ENCODE measurements at places on chromosomes 11 and 22.
A peak's percentile ranks its signal among the peaks of the same experiment; 100 is the strongest.

DNA sequence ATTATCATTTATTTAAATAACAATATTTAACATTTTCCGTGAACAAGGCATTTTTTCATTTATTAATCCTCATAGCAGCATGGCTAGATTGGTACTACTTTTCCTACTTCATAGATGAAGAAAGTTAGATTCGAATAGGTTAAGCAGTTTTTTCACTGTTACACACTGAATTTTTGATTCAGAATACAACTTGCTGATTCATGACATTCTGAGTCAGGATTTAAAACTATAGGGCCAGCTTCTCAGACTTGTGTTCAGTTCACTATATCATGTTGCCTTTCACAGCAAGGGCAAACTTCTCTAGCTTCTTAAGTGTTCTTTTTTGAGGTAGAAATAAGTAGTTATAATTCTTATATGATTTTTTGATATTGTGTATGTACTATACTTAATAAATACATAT, 31.5 kb downstream of the CYP2R1 start:
- no peak for DNase-seq

DNA sequence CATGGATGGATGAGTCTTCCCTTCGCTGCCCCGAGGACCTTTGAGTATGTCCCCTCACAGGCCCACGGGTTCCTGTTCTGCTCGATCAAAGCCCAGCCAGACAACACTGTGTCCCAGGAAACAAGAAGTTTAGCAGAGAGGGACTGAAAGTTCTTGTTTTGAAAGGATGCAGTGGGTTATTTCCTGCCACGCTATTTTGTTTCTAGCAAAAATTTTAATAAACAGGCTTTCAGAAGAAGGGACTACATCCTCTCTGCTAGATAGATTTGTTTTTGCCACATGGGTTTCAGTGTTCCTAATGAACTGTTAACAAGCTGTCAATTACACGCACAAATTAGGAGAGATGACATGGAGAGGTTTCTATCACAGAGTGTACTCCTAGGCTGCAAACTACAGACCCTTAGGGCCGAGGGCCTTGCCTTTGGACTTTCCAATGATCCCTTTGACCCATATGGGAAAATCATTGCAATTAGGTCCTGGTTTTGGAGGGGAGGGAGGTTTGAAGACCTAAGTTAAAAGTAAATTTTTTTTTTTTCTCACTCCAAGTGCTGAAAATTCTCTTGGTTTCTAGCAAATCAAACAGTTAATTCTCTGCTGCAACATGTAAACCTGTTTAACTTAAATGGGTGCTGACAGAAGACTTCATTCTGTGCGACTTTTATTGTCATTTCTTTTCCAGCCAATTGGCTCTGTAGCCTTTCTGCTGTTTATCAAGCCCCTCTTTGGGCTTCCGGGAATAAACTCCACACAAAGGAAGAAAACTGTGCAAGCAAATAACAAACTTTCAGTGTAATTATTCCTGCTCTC, 81.4 kb downstream of the RCN1 start:
- DNase-seq, result no peak

DNA sequence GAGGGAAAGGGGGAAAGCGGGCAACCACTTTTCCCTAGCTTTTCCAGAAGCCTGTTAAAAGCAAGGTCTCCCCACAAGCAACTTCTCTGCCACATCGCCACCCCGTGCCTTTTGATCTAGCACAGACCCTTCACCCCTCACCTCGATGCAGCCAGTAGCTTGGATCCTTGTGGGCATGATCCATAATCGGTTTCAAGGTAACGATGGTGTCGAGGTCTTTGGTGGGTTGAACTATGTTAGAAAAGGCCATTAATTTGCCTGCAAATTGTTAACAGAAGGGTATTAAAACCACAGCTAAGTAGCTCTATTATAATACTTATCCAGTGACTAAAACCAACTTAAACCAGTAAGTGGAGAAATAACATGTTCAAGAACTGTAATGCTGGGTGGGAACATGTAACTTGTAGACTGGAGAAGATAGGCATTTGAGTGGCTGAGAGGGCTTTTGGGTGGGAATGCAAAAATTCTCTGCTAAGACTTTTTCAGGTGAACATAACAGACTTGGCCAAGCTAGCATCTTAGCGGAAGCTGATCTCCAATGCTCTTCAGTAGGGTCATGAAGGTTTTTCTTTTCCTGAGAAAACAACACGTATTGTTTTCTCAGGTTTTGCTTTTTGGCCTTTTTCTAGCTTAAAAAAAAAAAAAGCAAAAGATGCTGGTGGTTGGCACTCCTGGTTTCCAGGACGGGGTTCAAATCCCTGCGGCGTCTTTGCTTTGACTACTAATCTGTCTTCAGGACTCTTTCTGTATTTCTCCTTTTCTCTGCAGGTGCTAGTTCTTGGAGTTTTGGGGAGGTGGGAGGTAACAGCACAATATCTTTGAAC, 6.8 kb downstream of the MALAT1 start:
- DNase-seq, result peak; percentile 18

DNA sequence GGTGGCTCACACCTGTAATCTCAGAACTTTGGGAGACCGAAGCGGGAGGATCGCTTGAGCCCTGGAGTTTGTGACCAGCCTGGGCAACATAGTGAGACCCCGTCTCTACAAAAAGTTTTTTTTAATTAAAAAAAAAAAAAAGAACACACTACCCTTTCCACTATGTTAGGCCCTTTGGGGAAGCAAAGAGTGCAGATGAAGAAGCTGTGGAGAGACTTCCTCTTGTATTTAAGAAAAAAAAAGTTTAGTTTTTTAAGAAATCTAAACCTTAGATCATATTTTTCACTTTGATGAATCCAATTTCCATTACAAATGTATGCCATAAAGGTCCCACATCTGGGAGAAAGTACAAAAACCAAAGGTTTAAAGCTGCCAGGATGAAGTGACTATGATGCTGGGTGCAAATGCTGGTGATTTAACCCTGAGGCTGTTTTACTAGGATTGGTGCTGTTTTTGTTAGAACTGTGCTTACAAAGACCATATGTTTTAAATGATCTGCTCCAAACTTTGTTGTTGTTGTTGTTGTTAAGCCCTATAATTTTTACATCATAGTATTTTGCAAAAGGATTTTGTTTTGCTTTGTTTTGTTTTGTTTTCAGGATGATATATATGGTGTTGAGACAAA, 28.9 kb upstream of the ACER3 start:
- no peak for DNase-seq

- no peak for DNase-seq
Observed at GRCh38 chr11:57425565-57426438, 1.1 kb downstream of the SLC43A3 start.

DNA sequence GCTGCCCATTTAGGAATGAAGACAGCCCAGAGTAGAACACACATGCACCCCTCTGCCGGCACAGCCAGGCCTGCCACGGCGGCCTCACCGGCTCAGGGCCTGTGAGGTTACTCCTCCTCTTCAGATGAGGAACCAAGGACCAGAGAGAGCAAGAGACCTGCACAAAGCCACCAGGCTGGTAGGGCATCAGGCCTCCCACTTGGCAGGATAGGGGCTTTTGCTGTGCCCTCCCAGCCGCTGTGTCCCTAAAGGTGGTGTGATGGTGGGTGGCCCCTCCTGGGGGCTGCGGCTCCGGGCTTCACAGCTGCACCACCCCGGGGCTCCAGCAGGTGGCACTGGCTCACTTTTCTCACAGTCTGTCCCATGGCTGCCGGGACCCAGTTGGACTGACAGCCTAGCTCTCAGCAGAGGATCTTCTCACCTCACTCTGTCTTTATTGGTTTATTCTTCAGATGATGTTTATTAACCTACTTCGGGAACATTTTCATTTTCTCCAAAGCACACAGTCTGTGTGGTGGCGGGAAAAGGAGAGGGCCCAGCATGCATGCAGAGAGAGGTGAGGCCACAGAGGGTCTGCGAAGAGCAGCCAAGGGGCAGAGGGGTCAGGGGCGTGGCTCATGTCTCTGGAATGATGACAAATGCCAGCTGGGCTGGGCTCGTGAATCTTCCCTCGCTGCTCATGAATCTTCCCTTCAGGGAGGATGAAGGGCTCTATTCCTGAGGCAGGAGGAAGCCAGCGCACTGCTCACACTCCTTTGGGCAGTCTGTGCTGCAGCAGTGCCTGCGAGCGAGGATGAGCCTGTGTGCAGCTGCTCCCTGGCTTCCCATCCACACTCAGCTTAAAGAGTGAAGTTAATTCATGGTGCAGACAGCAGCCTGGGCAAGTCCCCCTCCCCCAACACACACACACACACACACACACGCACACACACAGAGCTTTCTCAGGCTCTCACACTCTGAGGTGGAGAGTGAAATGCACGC, 101.1 kb upstream of the PITPNB start:
- peak; percentile 26 for DNase-seq

DNA sequence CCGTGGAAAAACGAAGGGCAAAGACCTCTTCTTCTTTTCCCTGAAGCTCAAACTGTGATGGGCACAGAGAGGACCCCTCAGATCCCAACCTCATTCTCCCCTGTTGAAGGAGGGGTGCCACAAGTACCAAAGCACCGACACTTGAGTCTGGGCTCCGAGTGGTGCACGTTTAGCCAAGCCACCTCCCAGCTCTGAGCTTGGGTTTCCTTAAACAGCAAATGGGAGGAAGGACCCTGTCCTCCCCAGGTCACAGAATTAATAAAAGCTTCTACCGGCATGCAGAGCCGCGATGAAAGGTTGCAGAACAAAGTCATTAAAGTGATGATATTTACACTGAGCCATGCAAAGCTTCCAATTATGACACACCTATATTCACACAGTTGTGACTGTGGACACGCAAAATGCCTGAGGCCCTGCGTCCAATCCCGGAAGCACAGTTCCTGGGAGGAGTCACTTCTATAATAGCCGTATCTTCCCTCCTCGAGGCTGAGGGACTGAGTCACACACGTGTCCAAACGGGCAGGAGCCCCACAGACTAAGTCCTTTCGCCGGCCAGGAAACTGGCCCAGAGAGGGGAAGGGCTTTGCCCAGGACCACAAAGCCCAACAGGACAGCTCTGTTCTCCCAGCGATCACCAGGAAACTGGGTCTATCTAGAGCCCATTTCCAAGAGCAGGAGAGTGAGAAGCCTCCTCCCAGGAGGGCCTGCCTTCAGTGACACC, 922 bp upstream of the CSNK1E start:
- peak; percentile 92 for DNase-seq

DNA sequence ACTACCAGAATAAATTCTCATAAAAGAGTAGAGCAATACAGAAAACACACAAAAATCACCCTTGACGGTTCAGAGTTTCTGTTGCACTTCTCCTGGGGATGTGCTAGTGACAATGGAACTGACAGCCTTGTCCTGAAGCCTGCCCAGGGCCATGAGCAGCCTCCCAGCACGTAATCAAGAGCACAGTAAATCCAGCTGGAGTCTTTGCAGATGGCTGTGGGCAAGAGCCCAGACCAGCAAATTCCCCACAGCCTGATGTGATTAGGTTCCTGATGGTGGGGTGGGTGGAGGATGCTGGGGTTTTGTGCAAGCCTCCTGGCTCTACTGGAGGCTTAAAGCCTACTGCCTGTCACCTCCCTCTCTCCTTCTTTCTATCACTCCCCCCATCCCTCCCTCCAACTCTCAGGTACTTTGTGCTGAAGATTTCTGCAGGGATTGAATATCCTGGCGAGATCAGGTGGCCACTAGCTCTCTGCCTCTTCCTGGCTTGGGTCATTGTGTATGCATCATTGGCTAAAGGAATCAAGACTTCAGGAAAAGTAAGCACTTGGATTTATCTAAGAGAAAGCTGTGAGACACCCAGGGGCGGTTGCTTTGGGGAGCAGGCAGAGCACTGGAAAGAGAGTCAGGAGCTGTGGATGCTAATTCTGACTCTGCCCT, 18.1 kb downstream of the SLC6A5 start:
- DNase-seq, result no peak

- no peak for DNase-seq
Observed at GRCh38 chr11:117410861-117411710, 83.4 kb downstream of the CEP164 start.

- DNase-seq, result no peak
Observed at GRCh38 chr11:61267437-61267841, 26.5 kb downstream of the PGA5 start.

DNA sequence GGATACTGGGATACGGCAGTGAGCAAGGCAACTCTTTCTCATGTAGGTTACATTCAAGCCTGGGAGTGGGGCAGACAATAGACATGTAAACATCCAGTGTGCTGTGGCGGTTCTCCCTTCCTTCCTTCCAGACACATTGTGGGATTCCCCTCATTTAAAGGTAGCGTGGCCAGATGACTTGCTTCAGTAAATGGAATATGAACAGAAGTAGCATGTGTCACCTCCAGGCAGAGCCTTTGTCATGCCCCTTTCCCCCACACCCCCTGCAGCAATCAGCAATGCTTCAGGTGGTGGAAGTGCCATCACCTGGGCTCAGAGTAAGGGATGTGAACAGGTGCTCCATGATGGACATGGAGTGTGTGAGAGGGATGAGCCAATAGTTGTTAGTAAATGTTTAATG, 34.8 kb upstream of the TTC12 start:
- no peak for DNase-seq

DNA sequence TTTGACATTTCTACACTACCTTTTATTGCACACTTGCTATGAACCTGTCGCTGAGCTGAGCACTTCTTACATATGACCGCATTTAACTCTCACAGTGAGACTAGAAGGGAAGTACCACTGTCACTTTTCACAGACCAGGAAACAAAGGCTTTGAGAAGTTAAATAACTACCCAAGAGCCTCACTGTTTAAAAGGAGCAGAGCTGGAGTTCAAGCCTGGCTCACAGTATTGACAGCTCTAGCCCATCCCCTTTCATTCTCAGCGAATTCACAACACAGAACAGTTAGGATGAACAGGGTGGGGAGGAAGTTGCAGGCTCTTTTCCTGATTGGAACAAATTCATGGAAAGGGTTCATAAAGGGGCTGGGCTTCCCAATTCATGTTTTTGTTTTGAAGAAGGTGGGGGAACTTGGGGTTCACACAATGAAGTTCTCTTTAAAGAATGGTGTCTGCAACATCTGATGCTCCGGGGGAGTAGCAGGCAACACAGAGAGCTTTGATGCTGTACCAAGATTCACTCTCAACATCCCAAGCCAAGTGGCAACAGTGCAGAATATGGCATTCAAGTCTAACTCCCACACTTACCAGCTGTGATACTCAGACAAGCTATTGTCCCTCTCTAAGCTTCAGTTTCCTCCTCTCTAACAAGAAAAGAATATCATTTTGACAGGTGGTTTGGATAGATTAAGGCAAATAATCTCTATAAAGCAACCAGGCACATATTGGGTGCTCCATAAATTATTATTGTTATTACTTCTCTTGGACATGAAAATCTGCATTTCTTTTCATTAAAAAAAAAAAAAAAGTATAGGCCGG, 17.2 kb downstream of the SCGB1A1 start:
- DNase-seq, result no peak

GRCh38 chr11:126265811-126266210, 2.9 kb downstream of the SRPRA start:
- DNase-seq, result no peak

DNA sequence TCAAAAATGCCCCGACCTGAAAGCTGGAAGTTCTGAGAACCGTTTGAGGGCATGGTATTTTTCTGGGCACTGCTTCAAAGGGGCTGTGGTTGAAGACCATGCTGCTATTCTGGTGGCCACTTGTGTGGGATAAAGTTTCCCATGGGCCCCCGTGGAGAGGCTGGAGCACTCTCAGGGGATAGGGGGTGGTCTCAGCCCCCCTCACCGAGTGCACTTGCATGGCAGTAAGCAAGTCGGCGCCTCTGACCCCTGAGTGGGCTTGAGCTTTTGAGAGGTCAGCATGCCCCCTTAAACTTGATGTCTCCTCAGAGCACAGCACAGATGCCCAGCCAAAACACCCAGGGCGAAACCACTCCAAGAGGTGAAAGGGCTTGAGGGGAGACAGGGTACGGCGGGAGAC, 35.6 kb downstream of the TIMP3 start:
- no peak for DNase-seq

- no peak for DNase-seq
Observed at GRCh38 chr11:6686006-6686405, 2.9 kb upstream of the MRPL17 start.

All from RCC 7860 (cell line).